Epithelial cell of prostate (primary cell): ENCODE measurements at places on chromosomes 6 and 20.

DNA sequence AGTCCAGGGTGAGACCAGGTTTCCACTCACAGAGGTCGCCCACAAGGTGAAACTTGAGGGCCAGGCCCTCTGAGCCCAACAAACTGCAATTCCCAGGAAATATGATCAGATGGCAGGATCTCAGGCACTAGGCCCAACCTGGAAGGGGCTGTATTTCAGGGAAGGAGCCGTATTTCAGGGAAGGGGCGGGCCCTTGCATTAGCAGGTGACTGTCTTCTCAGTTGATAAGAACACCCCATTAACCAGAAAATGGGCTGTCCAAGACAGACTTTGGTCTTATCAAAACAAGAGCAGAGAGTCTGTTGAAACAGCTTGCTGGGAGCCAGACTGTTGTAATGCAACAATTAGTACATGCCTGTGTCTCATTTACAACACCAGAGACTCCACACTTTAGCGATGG is 10.9 kb upstream of the BNIP5 start:
- no peak for DNase-seq

DNA sequence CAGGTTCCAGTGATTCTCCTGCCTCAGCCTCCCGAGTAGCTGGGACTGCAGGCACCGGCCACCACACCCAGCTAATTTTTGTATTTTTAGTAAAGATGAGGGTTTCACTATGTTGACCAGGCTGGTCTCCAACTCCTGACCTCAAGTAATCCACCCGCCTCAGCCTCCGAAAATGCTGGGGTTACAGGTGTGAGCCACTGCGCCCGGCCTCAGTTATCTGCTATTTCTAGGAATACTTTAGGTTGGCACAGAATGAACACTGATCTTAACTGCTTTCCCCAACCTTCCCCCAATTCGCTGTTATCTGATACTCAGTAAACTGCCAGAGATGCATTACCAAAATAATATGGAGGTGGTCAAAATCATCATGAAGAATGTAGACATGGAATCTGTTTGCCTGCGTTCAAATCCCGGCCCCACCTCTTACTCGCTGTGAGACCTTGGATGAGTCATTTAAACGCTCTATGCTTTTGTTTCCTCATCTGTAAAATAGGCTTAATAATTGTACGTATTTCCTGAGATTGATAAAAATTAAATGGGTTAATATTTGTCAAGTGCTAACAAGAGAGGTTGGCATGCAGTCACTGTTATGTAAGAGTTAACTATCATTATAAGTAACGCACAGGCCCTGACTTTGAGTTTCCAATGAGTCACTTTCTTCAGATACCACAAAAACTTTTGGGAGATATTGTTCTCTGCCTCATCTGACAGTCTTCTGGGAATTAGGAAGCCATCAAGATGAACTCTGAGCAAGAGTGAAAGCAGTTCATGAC is 44.5 kb upstream of the NCOA3 start:
- DNase-seq = no peak

DNA sequence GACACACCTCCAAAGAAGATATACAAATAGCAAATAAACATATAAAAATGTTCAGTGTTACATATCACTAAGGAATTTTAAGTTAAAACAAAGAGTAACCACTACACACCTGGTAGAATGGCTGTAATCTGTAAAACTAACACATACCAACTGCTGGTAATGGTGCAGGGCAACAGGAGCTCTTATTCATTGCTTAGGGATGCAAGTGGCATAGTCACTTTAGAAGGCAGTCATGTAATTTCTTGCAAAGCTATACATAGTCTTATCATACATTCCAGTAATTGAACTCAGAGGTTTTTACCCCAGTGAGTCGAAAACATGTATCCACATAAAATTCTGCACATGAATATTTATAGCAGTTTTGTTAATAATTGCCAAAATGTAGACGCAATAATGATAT is 906.8 kb upstream of the CITED2 start:
- DNase-seq = peak; percentile 70

DNA sequence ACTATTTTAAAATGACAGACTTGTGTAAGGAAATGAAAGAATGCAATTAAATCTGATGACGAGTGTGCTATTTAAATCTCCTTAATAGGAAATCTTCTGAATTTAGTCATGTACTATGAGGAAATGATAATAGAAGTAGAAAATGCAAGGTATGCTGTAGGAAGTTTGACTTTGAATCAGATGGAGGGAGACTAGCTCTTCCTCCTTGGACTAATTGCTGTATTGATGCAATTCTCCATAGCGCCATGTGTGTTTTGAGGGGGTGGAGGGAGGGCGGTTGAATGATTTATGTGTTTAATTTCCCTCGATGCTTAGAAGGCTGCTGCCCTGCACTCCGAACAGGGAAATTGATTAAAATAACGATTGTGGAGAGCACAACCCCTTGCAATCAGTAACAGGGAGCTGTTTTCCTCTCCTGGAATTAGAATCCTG is 214.4 kb upstream of the PRND start:
- peak; percentile 68 for DNase-seq

- DNase-seq = no peak
These were observed 566.5 kb upstream of the MARCKS start for GRCh38 chr6:113290684-113291083.

- peak; percentile 58 for DNase-seq
These were observed 2.2 kb downstream of the BRD2 start for GRCh38 chr6:32970413-32971241.
